Globus pallidus (tissue), 1 donor: ENCODE measurements at places on chromosomes 11 and 22.

- no peak for DNase-seq
These were observed 3.8 kb upstream of the CYB5R2 start for GRCh38 chr11:7677071-7677470.

- peak; percentile 86 for DNase-seq
These were observed 2.1 kb downstream of the EHD1 start for GRCh38 chr11:64876229-64876750.

GRCh38 chr22:29879753-29880152 is 3.2 kb upstream of the MTMR3 start:
- no peak for DNase-seq

DNA sequence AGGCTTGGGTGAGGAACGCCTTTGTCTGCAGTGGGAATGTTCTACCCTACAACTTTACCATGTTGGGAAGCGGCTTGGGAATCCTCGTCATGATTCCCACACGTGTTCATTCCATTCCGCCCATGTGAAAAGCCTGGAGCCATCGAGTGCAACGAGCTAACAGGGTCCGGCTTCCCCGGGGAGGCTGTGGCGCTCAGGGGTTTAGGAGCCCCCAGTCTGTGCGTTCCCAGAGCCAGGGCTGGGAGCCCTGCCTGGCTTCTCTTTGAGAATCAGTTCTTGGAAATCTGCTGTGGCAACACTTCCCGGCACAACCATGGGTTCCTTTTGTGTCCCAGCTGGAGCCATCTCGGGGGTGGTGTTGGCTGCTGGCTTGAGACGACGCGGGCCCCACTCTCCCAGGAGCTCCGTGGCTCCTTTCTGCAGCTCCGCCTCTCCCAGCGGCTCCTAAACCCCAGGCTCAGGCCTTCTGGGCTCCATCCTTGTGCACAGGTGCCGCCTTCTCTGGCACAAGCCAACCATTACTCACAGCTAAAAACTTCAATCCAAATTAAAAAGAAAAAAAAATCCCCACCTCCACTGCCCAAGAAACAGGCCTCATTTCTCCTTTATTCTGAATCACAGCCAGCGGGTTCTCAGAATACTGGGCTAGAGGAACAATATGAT is 18.7 kb upstream of the PPFIA1 start:
- DNase-seq = peak; percentile 15

- DNase-seq = no peak
These were observed 38.2 kb upstream of the LYVE1 start for GRCh38 chr11:10606536-10607208.

DNA sequence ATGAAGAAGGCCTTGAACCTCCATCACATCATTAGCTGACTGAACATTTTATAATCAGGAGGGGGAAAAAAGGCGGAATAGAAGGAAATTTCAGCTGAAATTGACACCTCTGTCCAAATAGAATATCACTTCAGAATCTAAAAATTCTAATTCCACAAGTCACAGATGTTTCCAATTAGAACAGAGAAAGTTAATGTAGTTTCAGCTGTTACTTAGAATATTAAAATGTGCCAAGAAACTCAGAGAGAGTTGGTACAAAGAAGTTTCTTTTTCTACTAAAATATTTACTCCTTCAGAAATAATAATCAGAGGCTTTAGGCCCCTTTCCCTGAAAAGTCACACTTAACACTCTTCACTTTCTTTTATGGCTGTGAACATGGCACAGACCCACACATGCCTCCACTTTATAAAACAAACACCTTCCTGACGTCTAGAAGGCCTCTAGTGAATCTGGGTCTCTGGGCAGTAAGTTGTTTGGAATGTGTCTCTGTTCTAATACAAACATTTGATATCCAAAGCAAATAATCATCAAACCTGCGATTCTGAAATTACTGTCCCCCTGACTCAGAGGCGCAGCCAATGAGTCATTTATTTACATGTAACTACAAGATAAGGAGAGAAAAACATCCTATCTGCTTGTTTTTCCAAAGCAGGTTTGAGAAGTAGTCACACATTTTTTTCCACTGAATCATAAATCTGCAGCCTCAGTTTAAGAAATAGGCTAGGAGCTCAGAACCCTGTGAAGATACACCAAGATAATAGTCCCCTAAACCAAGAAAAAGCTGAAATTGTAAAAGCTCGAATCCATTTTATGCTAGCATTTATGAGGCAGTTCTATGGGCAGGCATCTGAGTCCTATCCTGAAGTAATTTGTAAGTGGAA is 148.4 kb downstream of the ME3 start:
- no peak for DNase-seq

- DNase-seq = no peak
These were observed 101.8 kb downstream of the MYO18B start for GRCh38 chr22:25843660-25844405.

- DNase-seq = no peak
These were observed at the start of gene KRTAP5-4 for GRCh38 chr11:1622086-1622485. TSS of gene KRTAP5-4 (minus strand) at chr11:1622138. CDS start at chr11:1622093, 45 bp downstream.

DNA sequence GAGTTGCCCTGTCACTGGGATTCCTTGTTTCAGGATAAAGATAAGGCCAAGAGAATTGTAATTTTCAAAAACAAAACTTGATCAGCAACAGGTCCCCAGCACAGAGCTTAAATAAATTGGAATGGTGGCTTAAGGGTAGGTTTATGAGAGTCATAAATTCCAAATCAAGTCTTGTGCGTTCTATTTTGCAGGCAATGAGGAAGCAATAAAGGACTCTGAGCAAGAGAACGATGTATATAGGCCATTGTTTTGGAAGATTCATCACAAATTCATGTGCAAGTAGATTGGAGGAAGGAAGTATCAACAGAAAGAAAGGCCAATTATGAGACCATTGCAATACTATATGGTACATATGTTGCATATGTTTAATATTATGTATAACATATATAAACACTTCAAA is 65.7 kb upstream of the PGR start:
- no peak for DNase-seq

GRCh38 chr11:128490092-128490491 is 97.3 kb downstream of the ETS1 start:
- DNase-seq = no peak

DNA sequence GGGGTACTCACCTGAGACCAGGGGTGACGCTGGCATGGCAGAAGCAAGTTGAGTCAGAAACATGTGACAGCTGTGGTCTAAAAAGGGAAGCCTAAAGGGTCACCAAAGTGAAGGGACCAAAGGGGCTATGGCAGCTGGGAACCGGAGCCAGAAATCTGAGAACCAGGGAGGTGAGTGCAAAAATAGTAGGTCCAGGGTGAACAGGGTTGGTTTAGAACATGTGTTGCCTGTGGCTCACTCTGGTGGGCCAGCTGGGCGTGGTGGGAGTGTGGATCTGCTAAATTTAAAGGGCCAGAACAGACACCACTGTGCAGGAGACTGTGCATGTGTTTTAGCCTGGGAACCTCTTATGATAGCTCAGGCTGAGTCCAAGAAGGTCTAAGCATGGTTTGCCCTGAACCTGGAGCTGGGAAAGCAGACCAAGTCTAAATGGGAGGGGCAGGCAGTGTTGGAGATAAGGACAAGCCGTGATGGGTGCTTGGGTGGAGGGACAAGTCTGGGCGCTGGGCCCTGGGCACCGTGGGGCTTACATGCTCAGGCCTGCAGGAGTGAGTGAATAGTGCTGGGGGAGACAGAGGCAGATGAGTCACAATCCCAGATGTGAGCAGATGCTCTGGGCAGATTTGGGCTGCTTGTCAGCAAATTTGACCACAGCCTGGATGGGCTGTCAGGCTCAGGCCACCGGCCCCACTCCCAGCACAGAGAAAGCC is 41.4 kb upstream of the ZBED5 start:
- no peak for DNase-seq
